Activated T-helper 1 cell treated with Interleukin-2 at 50 U/mL for 16 hours (primary cell): ENCODE measurements at places on chromosomes 2 and 18.

DNA sequence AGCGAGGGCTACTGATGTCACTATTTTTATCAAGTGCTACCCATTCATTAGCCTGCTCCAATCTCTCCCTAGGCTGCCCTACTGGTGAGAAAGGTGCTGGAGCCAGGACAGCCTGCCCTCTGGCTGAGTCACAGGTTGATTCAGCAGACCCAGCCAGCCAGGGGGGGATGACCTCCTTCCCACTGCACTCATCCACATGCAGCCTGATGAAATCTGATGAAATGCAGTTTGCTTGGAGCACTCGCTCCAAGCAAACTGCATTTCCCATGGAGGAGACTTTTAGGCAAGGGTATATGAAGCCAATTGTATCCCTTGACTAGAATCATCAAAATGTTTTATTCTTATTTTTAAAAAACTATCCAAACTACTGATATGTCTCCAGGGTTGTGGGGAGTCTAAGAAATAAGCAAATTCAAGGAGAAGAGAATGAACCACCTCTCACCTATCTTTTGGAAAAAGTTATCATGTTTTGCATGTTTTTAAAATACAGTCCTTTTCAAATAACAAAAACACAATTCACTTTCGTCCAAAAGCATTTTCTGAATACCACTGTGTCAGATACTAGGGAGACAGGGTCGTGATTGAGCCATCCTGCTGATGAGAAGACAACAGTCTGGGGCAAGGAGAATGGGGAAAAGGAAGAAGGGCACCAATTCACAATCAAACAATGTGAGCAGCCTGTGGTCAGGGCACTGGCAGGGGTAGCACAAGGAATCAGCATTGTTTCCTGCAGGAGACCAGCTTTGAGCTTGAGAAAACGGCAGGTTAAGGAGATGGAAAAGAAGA lies 128.3 kb downstream of the AFF3 start:
- no peak for DNase-seq

DNA sequence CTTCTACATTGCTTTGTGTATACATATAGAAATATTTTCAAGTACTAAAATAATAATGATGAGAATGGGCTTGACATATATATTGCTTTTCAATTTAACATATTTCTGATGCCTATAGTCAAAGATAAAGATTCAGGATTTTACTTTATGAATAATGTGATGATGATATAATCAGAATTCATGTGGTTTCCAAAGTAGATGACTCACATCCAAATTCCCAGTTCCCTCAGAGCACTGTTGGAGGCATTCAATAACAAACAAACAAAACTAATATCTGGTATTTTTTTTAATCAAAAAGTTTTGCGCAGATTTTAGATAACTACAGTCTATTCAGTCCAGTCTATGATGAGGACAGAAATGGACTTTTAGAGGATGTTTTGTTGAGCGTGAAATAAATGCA lies 2094.5 kb upstream of the CELF4 start:
- DNase-seq: no peak

DNA sequence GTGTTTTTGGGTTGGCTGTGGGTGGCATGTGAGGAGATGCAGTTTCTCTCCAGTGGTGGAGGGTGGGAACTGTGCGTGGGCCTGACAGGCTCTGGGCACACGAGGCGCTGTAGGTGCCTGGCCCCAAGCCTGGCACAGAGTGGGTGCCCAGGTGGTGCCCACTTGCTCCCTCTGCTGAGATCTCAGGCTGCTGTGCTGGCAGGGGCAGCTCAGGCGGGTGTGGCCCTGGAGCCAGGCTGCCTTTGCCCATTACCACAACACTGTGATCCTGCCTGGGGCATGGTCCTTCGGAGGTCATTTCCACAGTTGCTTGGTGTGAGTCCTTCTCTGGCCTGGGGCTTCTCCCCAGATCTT lies 20.4 kb downstream of the TSHZ1 start:
- DNase-seq: no peak

DNA sequence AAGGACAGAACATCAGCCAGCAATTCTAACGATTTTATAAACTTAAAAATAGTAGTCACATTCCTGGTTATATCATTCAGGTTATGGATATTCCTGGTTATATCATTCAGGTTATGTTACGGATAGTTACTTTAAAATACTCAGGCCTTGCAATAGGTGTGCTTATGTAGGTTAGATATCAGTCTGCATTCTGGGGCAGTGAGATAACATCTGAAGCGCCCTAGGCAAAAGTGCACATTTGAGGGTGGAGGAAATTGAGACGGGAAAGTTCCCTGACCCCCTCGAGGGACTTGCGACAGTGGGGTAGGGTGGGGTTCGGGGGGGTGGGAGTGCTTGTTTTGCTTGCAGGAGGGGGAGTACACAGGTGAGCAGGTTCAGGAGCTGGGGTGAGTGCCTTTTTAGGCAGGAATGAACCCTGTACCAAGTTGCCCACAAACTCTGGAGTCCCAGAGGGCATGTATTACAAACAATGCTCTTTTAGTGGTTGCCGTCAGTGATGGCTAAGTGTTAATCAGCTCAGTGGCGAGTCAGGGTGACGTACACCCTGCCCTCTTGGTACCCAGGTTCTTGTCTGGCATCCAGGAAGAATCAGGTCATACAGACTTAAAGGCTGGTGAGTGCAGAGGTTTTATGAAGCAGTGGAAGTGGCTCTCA lies 31.8 kb downstream of the CREG2 start:
- DNase-seq: no peak

GRCh38 chr2:168357797-168358472 lies 98.1 kb upstream of the CERS6 start:
- no peak for DNase-seq

GRCh38 chr2:85662899-85663593 lies 5.0 kb downstream of the SFTPB start:
- DNase-seq: no peak

DNA sequence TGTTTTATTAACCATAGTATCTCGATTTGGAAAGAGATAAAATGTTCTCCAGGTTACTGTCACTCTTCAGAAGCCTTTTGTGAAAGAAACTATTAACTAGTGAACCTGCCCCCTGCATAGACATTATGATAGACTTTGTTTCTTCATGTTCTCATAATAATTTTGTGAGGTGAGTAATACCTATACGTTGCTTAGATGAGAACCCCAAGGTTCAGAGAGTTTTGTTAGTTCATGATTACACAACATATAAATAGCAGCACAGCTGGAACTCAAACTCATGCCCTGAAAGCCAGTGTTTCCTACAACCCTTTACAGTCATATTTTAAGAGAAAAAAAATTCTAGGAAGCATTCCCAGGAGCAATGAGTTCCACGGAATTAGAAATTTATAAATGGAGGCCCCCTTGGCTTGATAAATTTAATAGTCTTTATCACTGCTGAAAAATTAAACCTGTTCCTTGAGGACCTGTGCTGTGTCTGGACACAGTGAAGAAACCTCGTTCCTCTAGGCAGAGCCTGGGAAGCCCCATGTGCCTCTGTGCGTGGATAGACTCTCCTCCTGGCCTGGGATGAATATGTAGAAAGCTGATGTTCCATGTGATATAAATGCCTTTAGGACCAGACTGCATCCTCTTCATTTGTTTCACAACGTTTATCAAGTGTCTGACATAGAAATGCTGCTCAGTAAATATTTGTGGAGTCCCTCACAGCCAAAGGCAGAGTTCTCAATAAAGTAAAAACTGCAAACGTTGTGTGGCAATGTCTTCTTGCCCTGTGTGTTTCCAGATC lies 1257.0 kb upstream of the GYPC start:
- no peak for DNase-seq

- DNase-seq: no peak
These were observed 59.7 kb downstream of the CLIP4 start for GRCh38 chr2:29174937-29175336.

GRCh38 chr2:186984481-186984880 lies 135.5 kb upstream of the ZSWIM2 start:
- no peak for DNase-seq

DNA sequence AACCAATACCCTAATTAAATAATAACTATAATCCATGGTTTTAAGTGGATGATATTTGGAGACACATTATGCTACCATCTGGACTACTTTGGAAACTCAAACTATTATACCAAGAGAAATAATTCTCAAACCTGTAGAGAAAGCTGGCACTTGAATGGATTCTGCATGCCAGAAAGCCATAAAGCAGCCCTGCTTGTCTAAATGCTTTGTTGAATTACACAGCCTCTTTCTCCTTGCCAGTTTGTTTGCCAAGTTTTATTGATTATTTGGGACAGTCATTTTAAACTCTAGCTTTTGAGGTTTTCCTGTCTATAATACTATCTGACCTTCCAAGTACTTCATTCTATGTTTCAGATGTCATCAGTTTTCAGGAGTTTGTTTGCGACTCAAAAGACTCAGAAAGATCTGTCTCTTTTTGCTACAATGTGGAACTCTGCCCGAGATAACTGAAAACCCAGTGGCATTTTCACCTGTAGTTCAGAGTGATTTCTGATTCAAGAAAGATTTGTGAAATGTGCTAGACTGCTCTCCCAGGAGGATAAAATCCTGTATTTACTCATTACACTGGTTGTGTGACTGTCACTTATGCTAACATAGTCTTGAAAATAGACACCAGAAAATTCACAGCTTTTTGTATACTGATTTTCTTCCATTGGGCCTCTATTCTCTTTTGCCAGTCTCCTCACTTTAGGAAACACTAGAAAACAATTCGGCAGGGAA lies 29.2 kb upstream of the MBOAT2 start:
- no peak for DNase-seq

GRCh38 chr18:22260208-22260820 lies 90.9 kb downstream of the GATA6 start:
- DNase-seq: no peak

GRCh38 chr2:232008907-232009638 lies 47.6 kb downstream of the DIS3L2 start:
- no peak for DNase-seq

- no peak for DNase-seq
These were observed 46.8 kb downstream of the RNF138 start for GRCh38 chr18:32138332-32138982.

DNA sequence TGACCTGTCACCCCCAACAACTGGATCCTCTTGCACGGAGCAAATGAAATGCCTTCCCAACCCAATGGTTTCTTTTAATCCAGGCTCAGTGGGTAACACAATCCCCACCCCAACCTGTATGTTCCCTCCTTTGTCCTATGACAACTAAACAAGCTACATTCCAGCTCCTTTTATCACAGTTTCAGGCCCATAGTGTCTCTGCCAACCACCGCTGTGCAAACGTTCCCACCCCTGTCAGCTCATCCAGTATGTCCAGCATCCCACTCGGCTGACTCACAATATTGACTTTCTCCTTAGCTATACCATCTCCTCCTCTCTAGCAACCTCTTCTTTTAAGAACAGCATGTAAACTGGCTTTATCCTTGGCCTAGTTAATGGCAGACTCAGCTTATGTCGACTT lies 117.9 kb upstream of the PPP1CB start:
- DNase-seq: no peak

DNA sequence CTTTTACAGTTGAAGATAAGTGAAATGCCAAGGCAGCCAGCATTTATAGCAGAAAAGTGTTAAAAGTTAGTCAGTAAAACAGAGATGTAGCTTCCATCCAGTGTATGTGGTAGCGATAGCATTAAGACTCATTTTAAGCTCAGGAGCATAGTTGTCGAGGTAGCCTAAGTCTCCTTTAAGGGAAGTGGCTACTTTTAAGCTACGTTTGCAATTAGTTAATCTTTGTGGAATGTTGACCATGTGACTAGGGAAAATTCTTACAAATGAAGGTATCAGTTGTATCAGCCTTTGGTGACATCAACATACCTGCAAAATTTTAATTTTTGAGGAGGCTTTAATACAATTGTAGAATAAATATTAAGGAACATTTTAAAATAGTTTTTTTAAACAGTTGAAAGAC lies 61.9 kb downstream of the LHCGR start:
- no peak for DNase-seq

DNA sequence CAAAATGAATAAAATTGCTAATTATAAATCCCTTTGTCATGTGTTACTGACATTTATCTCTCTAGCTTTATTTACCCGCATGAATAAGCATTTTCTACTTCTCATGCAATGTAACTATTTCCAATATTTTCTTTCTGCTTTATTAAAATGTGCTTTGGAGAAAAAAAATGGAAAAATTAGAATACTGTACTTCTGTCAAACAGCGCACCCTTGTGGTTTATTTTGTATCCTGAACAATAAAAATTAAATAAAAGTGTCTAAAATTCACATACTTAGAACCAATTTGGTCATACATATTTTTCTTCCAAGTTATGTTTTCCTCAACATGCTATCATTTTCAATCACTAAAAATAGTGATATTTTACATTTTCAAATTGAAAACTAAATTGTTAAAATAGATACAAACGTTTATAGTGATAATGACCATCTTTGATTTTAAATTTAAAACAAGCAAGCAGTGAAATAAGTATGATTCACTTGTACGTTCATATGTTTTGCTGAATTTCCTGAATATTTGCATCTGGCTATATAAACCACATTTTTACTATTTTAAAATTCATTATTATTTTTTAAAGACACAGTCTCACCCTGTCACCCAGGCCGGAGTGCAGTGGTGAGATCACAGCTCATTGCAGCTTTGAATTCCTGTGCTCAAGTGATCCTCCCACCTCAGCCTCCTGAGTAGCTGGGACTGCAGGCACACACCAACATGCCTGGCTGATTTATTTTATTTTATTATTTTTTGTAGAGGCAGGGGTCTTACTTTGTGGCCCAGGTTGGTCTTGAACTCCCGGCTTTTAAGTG lies 95.9 kb upstream of the GRB14 start:
- DNase-seq: no peak

DNA sequence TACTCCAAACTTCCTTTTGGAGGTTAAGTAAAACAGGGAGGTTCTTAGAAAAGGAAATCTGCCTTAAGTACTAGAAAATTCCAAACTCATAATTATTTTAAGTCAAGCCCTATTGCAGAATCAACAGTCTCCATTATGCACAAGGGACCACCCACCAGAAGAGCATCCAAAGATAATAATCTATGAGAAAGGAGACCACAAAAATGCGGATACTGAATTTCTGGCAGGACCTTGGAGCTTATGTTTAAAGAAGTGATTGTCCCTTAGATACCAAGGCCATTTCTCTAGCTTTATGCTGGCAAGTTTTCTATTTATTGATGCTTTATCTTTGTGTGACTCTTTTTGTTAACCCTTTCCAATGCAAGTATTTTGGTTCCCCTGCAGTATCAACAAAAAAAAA lies 404.0 kb upstream of the MMADHC start:
- no peak for DNase-seq

DNA sequence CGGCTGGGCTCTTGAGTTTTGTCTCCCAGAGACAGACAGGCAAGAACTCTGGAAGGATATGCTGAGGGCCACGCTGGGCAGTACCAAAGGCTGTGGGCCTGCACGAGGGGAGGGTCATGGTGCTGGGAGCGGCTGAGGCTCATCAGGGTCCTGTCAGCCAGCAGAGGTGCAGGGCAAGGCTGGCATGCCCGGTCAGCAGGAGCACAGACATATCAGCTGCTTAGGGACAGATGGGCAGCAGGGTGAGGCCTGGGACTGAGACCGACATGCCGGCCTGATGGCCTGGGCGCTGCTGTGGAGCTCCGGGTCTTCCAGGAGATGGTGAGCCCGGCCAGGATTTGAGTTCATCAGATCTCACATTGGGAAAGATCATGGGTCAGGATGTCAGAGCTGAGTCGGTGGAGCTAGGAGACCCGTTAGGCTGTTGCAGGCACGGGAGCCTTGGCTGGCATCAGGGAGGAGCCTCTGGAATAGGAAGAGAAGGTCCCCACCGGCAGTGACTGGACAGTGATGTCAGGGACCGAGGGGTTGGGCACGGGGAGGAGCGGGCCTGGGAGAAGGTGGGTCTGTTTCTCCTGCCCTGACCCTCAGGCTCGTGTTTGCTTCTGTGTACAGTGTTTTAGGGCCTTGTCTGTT lies 18.8 kb downstream of the CNDP2 start:
- DNase-seq: no peak

GRCh38 chr18:45111502-45111848 lies 430.8 kb downstream of the SETBP1 start:
- DNase-seq: no peak

GRCh38 chr2:207091928-207092327 lies 73.8 kb downstream of the KLF7 start:
- DNase-seq: no peak
